Right hindlimb (tissue), 1 donor: ENCODE measurements at places on chromosomes 1 and 21.

DNA sequence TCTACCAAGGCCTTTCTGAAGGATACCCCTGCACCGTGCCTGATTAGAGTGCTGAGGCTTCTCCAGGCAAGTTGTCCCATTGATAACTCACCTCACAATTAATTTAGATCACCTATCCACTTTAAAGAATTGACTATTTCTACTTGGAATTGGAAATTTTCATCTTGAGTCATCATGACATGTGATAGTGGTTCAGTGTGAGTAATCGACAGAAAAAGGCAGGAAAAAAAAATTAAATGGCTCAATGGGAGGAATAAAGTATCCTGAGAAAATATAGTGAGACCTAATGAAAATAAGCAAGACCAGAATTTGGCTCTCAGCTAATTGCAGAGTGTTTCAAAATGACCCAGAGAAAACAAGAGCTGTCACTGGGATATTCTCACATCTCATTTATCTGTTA is 222.4 kb upstream of the C8B start:
- DNase-seq: no peak

GRCh38 chr1:118073648-118074435 is 111.2 kb downstream of the SPAG17 start:
- DNase-seq: peak; percentile 87

DNA sequence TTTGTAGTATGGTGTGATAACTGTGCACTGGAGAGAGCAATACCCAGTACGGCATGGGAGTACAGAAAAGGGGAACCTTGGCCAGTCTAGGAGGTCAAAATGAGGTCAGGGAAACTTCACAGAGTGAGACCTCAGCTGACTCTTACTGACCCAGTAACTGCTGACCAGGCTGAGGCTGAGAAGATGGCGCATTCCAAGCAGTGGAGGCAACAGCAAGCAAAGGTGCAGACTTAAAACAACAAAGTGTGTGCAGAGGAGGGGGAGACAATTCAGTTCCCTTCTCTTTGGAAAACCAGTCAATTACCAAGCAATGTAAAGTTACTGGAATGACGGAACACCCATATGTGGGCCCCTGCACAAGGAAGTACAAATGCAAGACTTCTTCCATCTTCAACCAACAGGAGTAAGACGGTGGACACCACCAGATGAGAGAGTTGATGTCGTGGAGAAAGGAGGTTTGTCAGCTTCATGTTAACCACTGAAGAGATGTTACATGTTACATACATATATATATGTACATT is 54.6 kb upstream of the PRDX6 start:
- DNase-seq: no peak

- no peak for DNase-seq
These were observed 146.3 kb downstream of the HLX start for GRCh38 chr1:221025501-221025900.

DNA sequence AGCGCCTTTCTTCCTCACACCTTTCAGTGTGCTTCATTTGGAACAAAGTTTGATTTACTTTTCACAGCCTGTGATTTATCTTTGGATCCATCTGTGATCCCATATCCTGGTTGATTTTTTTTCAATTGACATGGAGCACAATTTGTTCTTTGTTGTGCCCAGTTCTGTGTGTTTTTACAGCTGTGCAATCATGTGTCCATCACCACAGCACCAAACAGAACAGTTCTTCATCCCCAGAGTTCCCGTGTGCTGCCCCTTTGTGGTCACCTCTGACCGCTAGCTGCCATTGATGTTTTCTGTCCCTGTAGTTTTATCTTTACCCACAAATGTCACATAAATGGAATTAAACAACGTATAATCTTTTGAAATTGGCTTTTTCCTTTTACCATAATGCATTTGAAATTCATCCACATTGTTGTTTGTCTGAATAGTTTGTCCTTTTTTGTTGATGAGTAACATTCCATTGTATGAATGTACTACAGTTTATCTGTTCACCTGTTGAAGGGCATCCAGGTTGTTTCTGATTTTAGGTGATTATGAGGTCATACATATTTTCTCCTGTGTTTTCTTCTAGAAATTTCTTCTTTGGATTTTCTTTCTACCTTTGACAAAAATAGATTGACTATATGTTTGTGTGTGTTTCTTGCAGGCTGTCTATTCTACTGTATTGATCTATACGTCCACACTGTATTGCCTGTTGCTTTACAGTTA is 17.4 kb downstream of the MIGA1 start:
- no peak for DNase-seq

DNA sequence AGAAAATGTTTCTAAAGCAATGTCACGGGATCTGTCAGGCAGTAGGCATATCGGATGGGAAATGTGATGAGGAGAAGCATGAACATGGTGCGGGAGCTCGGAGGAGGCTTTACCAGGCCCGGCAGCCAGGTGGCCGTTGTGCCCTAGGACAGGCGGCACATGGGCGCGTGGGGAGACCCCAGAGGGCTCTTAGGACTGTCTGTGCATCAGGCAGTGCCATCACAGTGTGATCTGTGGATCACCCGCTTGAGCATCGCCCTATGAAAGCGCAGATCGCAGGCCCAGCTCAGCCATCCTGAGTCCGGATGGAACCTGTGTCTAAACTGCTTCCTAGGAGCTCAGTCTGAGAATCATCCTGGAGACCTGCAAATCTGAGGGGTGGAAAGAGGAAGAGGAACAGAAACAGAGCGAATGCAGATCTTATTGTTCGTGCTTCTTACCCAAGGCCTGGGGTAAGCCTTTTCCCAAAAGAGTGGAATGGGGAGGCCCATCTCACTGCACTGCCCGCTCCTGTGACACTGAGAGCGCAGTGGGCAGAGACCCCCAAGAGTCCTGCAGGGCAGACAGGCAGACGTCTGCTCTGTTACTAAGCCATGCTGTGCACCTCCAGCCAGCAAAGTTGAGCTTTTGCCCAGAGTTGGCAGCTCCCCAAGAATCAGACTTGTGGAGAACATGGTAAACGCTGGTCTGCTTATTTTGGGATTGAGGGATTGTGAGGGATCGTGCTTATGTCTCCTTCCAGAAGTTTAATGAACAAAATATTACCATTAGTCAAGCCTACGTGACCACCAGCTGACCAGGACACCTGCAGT is 251.0 kb downstream of the RHOU start:
- peak; percentile 70 for DNase-seq

DNA sequence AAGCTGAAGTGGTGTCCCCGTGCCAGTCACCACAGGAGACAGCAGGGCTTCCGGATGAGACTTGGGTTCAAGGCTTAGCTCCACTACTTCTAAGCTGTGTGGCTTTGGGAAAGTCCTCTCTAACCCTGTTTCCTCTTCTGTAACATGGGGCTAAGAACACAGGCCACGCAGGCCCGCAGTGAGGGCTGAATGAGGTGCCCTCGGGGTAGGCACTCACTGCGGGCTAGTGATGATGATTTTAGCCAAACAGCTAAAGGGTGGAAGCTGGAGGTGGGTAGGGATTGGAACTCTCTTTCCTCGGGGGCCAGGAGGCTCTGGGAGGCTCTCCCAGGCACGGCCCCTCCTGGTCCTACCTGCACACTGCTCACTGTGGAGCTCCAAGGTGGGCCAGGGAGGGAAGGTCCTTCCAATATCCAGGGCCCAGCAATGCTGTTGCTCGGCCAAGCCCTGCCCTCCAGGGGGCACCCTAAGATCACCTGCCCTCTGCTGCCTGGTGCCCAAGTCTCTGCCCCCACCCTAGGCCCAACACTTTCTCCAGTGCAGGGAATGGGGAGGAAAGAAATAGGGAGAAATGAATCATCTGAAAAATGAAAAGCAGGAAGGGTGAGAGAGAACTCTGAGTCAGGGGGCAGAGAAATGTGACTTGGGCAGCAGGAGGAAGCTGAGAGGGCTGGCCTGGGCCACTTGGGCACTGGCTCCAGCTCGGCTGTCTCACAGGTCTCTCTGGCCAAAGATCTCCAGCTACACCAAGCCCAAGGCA is 19.2 kb upstream of the EVA1B start:
- no peak for DNase-seq

- DNase-seq: no peak
These were observed 13.2 kb downstream of the LAX1 start for GRCh38 chr1:203778146-203778545.

- no peak for DNase-seq
These were observed 428.6 kb downstream of the PTPRC start for GRCh38 chr1:199067483-199067882.

- peak; percentile 64 for DNase-seq
These were observed 18.0 kb downstream of the KIAA1614 start for GRCh38 chr1:180930687-180931086.

DNA sequence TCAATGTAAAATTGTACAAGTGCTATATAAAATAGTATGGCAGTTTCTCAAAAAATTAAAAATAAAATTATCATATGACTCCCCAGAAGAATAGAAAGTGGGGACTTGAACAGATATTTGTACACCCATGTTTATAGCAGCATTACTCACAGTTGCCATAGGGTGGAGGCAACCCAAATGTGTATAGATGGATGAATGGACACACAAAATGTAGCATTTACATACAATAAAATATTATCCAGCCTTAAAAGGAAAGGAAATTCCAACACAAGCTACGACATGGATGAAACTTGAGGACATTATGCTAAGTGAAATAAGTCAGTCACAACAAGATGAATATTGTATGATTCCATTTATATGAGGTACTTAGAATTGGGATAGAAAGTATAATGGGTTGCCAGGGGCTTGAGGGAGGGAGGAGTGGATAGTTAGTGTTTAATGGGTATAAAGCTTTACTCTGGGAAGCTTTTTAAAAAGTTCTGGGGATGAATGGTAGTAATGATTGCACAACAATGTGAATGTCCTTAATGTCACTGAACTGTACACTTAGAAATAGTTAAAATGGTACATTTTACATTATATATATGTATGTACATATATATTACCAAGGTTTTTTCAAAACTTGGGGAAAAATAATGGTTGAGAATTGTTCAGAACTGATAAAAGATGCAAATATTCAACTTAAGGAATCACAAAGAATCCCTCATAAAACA is 53.0 kb upstream of the ADORA3 start:
- no peak for DNase-seq

DNA sequence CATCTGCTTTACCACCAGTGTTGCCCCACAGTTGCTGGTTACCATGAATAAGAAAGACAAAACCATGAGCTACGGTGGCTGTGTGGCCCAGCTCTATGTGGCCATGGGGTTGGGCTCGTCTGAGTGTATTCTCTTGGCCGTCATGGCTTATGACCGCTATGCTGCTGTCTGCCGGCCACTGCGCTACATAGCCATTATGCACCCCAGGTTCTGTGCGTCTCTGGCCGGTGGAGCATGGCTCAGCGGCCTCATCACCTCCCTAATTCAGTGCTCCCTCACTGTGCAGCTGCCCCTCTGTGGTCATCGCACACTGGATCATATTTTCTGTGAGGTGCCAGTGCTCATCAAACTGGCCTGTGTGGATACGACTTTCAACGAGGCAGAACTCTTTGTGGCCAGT is 14.0 kb downstream of the OR2G6 start:
- no peak for DNase-seq

DNA sequence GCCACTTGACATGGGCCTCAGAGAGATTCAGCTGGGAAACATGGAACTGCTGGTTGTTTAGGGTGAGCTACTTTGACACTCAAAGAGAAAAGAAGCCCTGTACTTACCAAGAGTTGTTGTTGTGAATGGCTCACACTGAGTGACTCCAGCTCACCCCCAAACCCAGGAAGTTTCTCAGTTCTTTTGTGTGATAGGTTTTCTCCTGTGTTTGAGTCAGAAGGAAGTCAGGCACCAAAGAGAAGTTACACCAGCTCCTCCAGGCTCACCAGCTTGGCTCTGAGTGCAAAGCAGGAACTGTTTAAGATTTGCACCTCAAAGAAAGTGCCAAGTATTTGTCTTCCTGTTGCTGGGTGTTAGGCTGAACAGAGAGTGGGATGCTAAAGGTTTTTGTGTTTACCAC is 111.2 kb upstream of the PROX1 start:
- no peak for DNase-seq

GRCh38 chr1:9721606-9722377 is 70.3 kb downstream of the PIK3CD start:
- no peak for DNase-seq

- DNase-seq: peak; percentile 73
These were observed 201.7 kb downstream of the ROR1 start for GRCh38 chr1:63975481-63975880.

- no peak for DNase-seq
These were observed 54.1 kb downstream of the CHD5 start for GRCh38 chr1:6126028-6126427.

DNA sequence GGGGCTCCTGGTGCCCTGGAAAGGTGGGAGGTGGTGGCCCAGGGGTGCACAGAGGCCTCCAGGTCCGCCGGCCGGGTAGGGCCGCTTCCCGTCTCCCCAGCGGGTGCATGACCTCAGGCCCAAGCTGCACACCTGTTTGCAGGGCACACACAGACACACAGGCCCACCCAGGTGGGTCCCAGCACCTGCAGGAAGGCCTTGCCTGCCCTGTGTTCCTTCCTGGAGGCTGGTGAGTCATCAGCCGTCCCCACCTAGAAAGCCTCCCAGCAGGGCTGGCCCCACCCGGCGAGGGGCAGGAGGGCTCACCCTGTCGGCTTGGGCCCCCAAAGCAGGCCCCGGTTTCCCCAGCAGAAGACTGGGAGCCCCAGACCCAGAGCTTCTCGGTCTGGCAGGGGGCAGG is 23.6 kb upstream of the TTLL10 start:
- DNase-seq: no peak

GRCh38 chr1:61117283-61117682 is 34.9 kb downstream of the NFIA start:
- DNase-seq: no peak

DNA sequence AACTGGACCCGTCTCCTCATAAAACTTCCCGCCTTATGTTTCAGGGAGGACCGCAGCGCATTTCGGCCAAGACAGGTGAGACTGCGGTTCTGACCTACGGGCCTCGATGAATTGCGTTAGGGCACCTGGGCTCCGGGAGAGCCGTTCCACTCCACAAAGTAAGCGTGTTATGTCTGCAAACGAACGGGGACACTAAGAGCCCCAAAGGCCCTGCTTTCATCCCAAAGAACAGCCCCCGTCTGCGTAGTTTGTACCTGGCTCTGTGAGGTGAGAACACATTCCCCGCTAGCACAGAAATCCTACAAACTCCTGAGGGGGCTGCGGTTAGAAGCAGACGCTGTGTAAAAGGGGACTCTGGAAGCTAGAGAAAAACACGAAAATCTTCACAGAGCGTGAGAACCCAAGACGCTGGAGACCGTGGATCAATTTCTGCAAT is 41.6 kb upstream of the PPIAL4F start:
- DNase-seq: no peak

GRCh38 chr1:168692472-168692871 is 36.5 kb downstream of the DPT start:
- DNase-seq: no peak

DNA sequence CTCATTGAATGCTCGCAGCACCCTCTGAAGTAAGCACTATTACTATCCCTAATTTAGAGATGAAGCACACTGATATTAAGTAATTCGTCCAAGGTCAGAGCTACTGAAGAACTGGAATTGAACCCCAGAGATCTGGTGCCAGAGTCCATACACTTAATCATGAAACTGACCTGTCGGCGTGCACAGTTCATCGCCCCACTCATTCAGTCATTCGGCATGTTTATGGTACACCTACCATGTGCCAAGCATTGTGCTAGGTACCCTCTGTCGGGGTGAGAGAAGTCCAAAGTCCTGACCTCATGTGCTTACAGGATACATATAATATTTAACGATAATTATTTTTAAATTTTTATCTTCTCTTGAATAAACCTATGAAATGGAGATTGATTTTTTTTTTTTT is 5.6 kb upstream of the CENPS start:
- DNase-seq: no peak
